ENCODE measurements at places on chromosomes 1 and 21.

DNA sequence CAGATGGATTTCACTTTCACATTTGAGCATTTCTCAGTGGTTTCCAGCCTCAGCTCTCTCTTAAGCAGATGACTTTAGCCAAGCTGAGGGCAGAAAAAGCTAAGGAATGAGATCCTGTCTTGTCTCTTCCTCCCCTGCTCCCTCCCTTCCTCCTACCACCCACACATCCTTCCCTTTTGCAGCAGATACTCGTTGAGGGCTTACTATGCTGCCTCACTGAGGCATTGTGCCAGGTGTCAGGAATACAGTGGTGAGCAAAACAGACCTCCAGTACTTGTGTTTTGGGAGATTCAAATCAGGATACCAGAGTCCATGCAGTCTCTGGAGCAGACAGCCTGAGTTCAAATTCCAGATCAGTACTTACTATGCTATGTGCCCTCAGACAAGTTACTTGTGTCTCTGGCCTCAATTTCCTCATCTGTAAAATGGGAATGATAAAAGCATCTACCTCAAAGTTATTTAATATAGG, 43.2 kb downstream of the KIF26B start:
- DNase-seq: no peak

- DNase-seq: no peak
Observed at GRCh38 chr1:203451836-203452784, 23.5 kb upstream of the PRELP start.

GRCh38 chr21:45283611-45284455, 3.9 kb downstream of the POFUT2 start:
- DNase-seq: no peak

DNA sequence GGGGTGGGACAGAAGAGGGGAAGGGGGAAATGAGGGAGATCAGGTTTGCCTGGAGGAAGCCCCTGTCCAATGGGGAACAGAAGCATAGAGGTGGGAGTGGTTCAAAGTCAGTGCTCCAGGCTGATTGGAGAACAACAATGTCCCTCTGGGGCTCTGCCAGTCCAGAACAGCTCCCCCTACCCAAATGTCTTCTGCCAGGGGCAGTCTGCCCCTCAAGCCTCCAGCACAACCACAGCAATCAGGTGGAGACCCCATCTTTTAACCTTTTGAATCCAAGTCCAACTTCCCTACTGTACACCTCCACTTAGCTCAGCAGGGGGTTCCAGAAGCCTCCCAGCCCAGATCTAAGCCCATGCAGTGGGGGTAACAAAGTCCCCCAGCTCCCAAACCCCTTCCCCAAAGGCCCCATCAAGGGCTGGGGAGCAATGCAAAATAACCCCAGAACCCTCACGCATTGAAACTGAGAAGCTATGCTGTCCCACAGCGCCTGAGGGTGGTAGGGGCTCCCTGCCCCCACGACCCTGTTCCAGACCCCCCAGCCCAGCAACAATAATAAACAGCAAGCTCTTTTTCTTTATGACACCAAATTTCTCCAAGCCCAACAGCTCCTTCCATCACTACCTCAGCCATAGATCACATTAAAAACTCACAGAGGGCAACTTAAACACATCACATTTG, 3.3 kb downstream of the AHDC1 start:
- DNase-seq: no peak

GRCh38 chr1:160674415-160674814, 27.6 kb upstream of the SLAMF1 start:
- no peak for DNase-seq

GRCh38 chr21:29777160-29777559, 162.6 kb downstream of the GRIK1 start:
- DNase-seq: no peak

GRCh38 chr1:117232531-117232930, 21.8 kb upstream of the VTCN1 start:
- DNase-seq: no peak

DNA sequence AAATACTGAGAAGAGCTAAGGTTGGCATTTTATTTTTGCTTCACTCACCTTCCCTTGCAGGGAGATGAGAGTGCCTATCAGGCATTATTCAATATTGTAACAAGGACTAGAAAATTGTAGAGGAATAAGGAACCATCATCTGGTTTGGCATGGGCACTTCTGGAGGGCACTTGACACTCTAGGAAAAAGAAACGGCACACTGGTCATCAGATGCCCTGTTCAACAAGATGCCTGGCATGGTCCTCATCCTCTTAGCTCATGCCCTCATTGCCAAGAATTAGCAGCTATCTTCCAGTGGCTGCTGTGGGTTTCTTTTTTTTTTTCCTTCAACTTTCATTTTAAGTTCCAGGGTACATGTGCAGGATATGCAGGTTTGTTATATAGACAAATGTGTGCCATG, 95.1 kb upstream of the ESRRG start:
- DNase-seq: no peak

DNA sequence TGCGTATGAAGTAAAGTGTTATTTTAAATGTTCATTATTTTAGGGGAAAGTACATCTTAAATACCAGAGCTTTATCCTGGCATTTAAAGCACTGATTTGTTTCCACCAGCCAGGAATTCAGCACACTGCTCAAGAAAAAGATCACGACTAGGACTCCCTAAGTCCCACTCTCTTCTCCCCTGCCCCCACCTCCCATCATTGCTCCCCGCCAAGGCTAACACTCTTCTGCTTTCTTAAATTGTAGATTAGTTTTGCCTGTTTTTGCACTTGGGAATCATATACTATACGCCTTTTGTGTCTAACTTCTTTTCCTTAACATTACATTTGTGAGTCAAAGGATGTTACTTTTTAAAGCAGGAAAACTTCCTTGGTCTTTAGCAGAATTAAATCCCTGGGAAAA, 37.5 kb upstream of the C1orf105 start:
- no peak for DNase-seq

- DNase-seq: no peak
Observed at GRCh38 chr1:29349871-29350491, 113.7 kb downstream of the PTPRU start.

DNA sequence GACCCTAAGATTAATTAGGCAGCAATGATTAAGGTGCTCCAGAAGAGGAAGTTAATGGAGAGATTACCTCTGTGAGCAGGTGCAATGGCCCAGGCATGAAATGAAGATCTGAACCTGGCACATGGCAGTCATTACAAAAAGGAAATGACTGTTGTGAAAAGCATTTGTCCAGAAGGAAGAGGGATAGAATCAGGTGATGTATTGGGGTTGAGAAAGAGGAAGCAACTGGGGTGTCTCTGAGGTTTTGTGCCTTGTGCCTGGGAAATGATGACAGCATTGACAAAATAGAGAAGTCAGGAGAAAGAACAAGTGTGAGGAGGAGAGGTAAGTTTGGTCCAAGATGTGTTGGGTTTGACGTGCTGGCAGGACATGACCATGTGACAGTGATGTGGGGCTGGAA, 5.6 kb downstream of the CRCT1 start:
- DNase-seq: no peak

DNA sequence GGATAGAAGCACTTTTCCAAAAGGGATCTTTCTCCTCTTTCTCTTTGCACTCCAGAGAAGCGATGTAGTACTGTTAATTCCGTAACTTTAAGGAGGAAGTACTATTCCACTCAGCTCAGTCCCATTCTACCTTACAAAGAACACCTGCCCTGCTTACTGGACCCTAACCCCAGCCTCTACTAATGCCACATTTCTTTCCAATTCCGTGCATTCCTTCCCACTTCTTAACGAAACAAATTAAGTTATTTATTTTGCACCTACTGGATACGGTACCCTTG, 511 bp downstream of the NDC1 start:
- DNase-seq: no peak

GRCh38 chr1:201009962-201010645, 13.4 kb downstream of the KIF21B start:
- no peak for DNase-seq

DNA sequence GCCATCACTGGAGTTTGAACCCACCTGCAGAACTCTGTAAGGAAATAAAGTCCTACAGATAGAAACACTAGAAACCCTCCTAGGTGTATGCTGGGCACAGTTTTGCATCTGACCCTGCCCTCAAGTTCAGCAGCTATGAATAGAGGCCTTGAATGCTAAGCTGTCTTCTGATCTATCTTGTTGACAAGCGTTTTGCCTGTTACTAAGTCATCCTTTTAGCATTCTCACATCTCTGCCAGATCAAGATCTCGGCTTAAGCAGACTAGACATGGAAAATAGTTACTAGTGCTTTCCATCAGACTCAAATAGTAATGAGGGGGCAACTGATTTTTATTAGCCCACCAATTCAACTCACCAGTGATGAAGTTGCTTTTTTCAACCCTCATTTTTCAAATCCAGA, 10.5 kb downstream of the TBX15 start:
- no peak for DNase-seq

DNA sequence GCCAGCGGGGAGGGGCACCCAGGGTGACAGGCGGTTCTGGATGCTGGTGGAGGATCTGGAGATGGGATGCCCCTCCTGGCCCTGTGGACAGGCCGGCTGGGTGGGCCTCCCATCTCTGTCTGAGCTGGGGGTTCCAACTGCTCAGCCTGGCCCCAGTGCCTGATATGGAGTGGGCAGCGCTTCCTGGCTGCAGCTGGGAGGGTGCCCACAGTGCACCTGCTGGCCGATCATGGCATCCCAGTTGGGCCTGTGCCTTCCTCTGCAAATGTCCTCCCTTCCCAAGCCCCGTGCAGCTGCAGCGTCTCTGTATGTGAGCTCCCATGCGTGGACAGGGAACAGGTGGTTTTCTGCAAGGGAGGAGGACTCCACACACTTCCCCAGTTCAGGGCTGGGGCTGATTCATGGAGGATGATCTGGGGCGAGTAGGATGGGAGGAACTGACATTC, 2.1 kb downstream of the PFKL start:
- DNase-seq: no peak

DNA sequence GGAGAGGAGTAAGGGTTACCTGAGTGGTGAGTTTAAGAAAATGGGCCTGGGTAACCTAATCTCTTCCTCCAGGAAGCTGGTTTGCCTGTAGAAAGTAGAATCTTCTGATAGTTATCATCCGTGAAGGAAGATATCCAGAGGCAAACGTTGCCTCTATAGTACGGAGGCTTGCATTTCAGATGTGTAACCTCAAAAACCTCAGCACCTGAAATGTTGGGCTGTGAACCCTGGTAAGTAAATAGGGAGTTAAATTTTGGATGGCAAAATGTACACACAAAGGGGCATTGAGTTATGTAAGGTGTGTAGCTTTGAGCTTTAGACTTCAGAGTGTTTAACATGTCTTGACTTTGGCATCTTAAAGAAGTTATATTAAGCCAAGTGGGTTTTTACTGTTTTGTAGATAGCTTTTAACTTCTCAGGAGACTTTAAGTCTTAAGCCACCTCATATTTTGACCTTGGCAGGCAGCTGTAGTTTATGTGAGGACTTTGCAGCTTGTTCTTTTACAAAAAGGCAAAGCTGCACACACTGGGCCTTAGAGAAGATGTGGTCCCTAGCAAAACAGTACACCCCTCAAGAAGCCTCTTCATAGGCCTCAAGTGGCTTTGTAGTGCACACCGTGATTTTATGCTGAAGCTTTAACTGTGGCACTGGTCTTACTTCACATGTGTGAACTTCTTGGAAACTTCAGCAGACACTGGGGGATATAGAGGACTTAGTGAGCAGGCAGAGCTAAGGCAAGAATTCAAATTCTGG, 83.4 kb downstream of the SNRPE start:
- DNase-seq: no peak

- DNase-seq: no peak
Observed at GRCh38 chr1:178530502-178530901, 17.6 kb downstream of the TEX35 start.

GRCh38 chr1:67853704-67854103, 20.4 kb upstream of the GNG12 start:
- DNase-seq: peak; percentile 9

GRCh38 chr1:83846138-83846537, 152.8 kb downstream of the TTLL7 start:
- no peak for DNase-seq

- DNase-seq: no peak
Observed at GRCh38 chr1:243422362-243422761, 166.5 kb downstream of the SDCCAG8 start.

DNA sequence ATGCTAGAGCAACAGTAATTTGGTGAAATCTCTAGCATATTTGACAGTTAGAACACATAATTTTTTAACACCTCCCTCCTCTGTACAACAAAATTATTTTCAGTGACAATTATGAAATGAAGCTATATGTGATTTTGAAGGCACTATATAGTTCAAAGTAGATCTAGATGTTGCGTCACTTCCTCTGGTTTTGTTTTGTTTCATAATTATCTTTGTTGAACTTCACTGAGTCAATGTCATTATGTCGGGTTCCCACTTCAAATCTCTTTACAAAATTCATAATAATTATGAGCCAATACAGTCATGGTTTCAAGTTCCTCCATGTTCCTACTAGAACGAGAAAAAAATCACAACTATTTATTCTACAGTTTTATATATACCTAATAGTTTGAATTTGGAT, 254.8 kb upstream of the PLXNA2 start:
- DNase-seq: no peak

DNA sequence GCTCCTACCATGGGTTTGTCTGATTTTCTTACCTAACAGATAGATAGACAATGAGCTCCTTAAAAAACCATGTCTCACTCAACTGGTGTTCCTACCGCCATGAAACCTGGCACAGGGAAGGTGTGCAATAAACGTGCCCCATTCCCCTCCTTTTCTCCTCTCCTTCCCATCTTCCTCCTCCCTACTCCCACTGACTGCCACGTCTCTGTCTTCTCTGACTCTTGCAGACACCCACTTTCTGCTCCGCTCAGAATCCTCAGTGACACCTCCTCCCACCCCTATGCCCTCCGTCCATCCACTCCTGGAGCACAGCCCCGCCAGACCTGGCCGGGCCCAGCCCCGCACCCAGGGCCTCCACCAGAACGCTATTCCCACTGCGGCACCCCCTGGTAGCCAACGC, 52.9 kb downstream of the HMGB4 start:
- DNase-seq: no peak

DNA sequence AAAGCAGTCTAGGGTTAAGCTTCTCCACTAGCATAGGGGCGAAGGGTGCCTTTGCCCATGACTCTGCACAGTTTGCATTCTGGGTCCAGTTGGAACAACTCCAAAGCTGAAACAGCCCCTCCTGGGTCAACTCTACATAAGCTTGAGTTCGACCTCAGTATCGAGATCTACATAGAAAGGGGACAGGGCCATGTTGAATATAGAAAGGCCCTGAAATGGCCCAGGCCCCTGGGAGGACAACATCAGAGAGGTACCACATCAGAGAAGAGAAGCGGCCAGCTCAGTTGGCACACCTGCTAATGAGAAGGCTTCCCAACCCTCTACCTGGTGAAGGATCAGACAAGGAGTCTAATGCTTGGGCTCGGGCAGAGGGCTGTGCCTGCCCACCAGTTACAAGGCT, 1.6 kb downstream of the DENND2D start:
- no peak for DNase-seq

- DNase-seq: no peak
Observed at GRCh38 chr1:116228511-116228910, 117.3 kb downstream of the MAB21L3 start.

DNA sequence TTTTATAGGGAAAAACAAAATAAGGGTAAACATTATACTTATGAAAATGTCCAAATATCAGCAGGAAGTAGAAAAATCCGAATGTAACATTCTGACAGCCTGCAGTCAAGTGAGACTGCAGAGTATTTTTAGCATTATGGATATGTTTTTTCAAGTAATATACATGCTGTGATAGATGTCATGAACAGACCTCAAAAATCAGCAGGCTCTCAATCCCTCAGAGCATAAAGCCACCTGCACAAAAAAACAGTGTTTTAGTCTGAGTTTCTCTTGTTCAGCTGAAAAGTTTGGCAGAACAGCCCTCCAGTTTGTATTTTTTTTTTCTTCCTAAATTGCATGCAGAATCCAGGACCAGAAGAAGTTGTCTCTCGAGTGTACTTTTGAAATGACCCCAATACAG, 219.1 kb upstream of the FMN2 start:
- DNase-seq: no peak

GRCh38 chr1:223780318-223780717, 65.4 kb downstream of the TP53BP2 start:
- DNase-seq: no peak
